ENCODE measurements at places on chromosomes 4 and X.

DNA sequence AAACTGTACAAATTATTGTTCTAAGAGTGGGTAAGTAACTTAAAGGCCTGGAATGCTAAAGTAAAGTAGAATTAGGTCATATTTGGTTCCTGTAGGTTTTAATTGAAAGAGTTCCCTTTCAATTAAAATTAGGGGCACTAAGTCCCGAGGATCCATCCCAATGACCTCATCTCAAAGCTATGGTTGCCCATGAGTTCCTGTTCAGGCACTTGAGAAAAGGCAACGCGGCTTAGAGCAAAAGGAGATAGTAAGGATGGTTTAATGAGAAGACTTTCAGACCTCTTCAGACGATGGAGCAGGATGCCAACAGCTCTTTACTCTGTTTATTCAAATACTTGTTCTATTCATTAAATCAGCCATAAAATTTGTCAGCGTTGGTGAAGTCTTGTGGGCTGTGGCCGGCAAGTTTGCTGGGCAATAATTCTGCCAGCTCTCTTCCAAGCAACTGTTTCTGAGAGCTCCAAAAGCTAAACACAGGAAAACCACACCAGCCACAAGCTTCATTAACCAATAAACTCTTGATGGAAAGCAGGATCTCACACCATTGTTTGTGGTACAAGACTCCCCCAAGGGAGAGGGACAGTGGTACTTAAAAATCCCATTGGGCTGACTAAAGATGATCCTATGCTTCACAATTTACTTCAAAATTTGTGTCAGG lies 167.4 kb downstream of the COL4A6 start:
- DNase-seq: peak; percentile 27

- DNase-seq: no peak
Measured at GRCh38 chr4:54838301-54838700, 180.5 kb downstream of the KIT start.

GRCh38 chrX:102599951-102600579 lies 750 bp downstream of the ARMCX5 start:
- peak; percentile 30 for DNase-seq

GRCh38 chr4:140092094-140092851 lies 61.7 kb downstream of the MAML3 start:
- no peak for DNase-seq

DNA sequence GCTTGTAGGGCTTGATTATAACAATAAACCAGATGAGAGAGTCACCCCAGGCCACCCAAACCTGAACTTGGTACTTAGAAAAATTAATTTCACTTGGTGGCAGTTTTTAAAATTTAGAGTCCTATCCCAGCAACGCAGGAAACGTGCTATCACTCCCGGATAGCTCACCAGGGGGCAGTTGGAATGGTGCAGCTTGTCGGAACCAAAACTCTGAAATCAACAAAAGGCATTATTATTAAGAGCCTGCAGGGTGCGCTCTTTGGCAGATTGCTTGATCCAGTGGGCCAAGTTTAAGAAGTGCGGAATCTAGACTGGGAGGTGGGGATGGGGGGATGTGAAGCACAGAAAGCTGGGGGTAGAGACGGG lies 2.4 kb downstream of the FRAS1 start:
- peak; percentile 91 for DNase-seq

- DNase-seq: peak; percentile 73
Measured at GRCh38 chr4:121989715-121990114, 37.9 kb upstream of the TRPC3 start.

- no peak for DNase-seq
Measured at GRCh38 chr4:48015216-48015615, 1.3 kb downstream of the CNGA1 start.

- DNase-seq: no peak
Measured at GRCh38 chr4:146059865-146060264, 115.7 kb upstream of the LSM6 start.

DNA sequence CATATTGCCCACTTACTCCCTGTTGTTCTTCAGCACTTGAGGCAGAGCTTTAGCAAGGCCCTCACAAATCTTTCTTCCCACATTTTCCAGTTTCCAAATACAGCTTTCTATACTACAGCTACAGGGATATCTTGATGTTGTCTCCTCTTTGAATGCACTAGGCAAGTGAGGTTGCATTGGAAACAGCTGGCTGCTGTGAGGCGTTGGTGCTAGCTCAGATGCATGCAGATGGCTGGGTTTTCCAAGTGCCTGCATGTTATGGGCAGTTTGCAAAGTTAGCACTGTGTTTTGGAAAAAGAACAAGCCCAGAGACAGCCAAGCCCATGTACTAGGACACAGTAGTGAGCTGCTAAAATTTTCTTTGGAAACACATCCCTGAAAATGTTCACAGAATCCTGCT lies 315.1 kb upstream of the RASGEF1B start:
- no peak for DNase-seq

GRCh38 chrX:132059973-132060540 lies 37.0 kb downstream of the STK26 start:
- no peak for DNase-seq

DNA sequence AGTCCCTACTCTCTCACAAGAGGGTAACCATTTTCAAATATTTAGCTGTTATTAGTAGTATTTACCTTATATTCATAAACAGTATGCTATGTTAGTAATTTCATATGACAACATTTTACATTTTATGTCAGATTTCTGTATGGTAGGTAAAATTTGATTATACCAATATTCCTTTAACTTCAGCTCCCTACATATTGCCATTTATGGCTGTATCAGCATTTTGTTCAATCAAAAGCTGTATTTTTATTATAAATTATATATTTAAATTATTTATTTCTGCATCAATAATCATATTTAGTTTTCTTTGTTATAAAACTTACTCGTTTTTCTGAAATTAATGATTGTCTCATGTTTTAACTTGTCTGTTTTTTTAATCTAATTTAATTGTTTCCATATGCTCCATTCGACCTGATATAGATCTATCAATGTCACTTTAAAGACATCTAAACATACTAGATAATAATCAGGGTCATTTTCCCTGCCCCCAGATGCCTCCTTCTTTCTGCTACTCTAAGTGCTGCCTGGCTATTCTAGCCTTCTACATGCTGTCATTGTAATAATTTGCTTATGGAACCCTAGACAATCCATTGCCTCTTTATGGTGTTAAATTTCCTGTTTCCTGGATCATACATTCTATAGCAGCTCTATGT lies 1976.7 kb upstream of the ADGRL3 start:
- no peak for DNase-seq

DNA sequence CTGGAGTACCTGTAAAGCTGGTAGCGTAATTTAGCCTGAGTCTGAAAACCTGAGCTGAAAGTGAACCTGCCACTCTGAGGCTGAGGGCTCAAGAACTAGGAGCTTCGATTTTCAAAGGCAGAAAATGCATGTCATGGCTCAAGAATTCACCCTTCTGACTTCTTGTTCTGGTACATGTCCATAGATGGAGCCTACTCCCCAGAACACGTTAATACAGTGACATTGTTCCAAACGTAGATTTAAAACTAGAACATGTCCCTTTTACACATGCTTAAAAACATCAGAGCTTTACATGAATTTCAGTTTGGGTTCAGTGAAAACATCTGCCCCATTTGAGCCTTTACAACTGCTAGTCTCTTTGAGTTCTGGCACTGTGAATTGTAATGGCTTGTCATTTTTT lies 115.5 kb upstream of the WDR1 start:
- no peak for DNase-seq

DNA sequence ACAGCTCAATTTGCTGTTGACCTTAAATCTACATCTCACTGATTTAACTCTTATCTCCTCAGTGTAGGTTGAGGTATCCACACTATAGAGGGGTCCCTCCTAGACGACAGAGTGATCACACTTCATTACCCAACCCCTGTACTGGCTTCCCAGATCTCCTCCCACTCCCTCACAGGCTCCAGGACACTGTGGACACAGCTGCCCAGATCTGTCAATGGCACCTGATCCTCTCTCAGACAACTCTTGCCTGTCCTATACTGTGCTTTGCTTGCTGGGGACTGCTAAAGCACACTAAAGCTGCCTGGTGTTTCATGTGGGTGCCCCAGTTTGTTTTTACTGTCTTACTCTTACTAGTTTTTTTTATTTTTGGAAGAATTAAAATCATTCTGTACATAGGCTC lies 27.9 kb downstream of the RAB40AL start:
- DNase-seq: no peak

DNA sequence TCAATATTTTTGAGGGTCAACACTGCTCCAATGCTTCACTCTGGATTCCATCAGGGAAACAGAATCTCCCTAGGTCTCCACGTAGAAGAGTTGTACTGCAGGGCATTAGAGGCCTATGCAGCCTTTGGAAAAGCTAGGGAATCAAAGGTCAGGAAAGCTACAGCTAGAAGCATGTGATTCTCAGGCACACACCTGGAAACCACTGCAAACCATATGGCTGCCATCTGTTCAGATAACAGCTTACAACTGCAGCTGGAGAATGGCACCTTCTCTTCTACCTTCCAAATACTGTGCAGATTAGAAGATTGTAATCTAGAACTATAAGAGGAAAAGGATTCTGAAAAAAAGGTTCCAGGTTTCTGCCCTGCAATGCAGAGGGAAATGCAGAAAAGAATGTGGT lies 60.6 kb downstream of the BTC start:
- no peak for DNase-seq

GRCh38 chrX:102672856-102673255 lies 21.6 kb downstream of the GPRASP1 start:
- peak; percentile 74 for DNase-seq

DNA sequence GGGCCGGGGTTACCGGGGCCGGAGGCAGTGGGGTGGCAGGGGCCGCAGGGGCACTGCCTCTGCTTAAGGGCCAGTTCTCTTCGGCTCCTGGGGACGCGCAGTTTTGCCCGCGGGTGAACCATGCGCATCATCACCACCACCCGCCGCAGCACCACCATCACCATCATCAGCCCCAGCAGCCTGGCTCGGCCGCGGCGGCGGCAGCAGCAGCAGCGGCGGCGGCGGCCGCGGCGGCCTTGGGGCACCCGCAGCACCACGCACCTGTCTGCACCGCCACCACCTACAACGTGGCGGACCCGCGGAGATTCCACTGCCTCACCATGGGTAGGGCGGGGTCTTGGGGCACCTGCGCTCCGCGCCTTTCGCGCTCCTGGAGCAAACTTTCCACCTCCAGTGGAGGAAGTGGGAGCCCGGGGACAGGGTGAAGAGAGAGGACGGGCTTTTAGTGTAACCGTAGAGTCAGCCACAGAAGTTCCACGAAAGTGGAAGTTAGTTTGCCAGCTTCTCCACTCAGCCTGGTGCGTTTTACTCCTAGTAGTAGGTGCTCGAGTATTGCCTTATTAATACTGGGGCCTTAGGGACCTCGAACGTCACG lies 729 bp downstream of the GSX2 start:
- DNase-seq: no peak

- peak; percentile 17 for DNase-seq
Measured at GRCh38 chr4:22969287-22969896, 276.7 kb downstream of the GBA3 start.

DNA sequence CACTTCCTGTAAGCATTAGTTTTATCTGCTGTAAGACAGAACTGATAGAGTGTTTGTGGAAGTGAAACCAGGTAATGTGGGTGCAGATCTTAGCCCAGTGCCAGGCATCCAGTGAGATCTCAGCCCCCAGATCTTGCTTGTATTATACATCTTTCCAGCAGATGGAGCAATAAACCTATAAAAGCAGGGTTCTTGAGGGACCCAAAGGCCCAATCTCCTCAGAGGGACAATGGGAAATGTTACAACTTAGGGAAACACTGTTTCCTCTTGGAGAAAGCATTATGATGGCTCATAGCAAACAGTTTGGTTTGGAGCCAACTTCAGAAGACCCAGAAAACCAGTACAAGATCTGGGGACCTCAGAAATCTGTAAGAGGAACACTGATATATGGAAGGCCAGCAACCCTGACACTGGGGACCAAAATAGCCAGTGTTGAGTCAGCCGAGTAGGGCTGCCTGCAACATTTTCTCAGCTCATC lies 206.3 kb downstream of the SLC7A11 start:
- peak; percentile 85 for DNase-seq

- DNase-seq: no peak
Measured at GRCh38 chr4:1205586-1206298, 33.4 kb upstream of the SPON2 start.

GRCh38 chrX:18810416-18810815 lies 103.0 kb downstream of the PPEF1 start:
- DNase-seq: no peak

GRCh38 chr4:154559141-154559493 lies 3.7 kb upstream of the FGB start:
- no peak for DNase-seq

- DNase-seq: no peak
Measured at GRCh38 chrX:151563449-151563848, at the start of gene PASD1. PASD1 (plus strand) TSS chrX:151563675; CDS start chrX:151601554, 37,879 bp downstream.

DNA sequence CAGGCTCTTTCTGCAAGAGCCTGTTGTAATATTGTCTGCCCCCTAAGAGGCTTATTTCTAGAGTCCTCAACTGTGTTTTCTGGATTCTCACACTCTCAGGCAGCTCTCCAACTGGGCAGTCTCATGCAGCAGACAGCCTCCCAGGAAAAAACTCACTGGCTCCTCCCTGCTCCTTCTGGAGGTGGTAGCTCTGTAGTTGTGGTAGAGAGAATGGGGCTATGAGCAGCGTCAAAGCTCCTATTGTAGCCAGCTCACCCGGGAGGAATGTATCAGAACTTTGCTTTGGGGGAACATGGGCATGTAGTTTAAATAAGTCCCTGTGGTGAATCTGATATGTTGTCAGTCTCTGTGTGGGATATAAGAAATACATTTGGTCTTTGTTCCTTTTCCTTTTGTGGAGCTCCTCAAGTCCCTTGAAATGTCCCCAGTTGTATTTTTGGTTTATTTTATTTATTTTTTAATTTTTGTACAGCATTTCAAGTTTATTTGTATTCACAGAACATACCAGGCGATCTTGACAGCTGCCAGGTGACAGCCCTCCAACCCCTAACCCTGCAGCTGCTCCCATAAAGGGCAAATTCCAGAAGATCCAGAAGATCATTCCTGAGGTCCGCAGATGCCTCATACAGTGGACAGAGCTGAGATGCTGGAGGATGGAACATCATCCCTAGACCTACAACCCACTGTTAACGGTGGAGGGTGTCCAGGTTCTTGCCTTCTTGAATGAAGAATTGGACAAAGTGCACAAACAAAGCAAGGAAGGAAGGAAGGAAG lies 45.7 kb downstream of the TRIM61 start:
- no peak for DNase-seq

DNA sequence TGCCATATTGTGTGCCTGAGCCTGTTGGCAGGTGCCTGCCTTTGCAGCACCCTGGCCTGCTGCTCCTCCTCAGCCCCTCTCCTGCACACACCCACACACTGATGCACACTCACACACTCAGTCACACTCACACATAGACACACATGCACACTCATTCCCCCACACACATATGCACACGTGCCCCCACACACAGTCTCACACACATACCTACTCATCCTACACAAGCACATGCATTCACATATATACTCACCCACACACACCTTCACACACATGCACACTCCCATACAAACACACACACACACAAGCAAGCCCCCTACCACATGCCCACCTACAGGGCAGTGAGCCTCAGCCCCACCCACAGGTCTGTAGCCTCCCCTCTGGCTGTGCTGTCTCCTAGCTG lies 245.0 kb downstream of the EVC2 start:
- no peak for DNase-seq
